Smooth muscle cell of the pulmonary artery (primary cell): ENCODE measurements at places on chromosomes 2 and 18. TPM values are rescaled to one million over a fixed set of nuclear protein-coding genes. Genes with fewer than 3 reads are reported as not detected.

NOL4 gene
- not detected in 2 replicates for total RNA-seq

NDUFS1 gene
- total RNA-seq = 118 and 126 TPM in 2 replicates

RBMS1 gene
- 77.4 and 84.8 TPM in 2 replicates for total RNA-seq

TNS1 gene
- 243 and 297 TPM in 2 replicates for total RNA-seq

LIMS2 gene
- 8.3 and 8.8 TPM in 2 replicates for total RNA-seq

CDKL4 gene
- 0.66 and 0.91 TPM in 2 replicates for total RNA-seq

KCNE4 gene
- total RNA-seq = 37.7 and 120 TPM in 2 replicates

RAB17 gene
- 0.78 and 0.83 TPM in 2 replicates for total RNA-seq

HOXD3 gene
- total RNA-seq = 0.26 and 3.2 TPM in 2 replicates

IMP4 gene
- 69.9 and 117 TPM in 2 replicates for total RNA-seq

GPBAR1 gene
- 0.03 and 0.13 TPM in 2 replicates for total RNA-seq

RAD51AP2 gene
- 0.03 TPM in 1 of 2 replicates, not detected in the other for total RNA-seq

LYPD1 gene
- total RNA-seq = 12.8 and 13.7 TPM in 2 replicates

LIPG gene
- total RNA-seq = 5.5 and 43.0 TPM in 2 replicates

COL4A4 gene
- total RNA-seq = 5.3 and 7.7 TPM in 2 replicates

ELOA2 gene
- total RNA-seq = not detected in 2 replicates

LOXHD1 gene
- total RNA-seq = not detected in 2 replicates

CCDC141 gene
- total RNA-seq = 0.53 and 0.78 TPM in 2 replicates

CROCC2 gene
- 0.13 TPM in 1 of 2 replicates, not detected in the other for total RNA-seq

AMER3 gene
- not detected in 2 replicates for total RNA-seq
